ENCODE measurements at places on chromosomes 5 and 9. TPM values are rescaled to one million over a fixed set of nuclear protein-coding genes. Genes with fewer than 3 reads are reported as not detected.

DNA sequence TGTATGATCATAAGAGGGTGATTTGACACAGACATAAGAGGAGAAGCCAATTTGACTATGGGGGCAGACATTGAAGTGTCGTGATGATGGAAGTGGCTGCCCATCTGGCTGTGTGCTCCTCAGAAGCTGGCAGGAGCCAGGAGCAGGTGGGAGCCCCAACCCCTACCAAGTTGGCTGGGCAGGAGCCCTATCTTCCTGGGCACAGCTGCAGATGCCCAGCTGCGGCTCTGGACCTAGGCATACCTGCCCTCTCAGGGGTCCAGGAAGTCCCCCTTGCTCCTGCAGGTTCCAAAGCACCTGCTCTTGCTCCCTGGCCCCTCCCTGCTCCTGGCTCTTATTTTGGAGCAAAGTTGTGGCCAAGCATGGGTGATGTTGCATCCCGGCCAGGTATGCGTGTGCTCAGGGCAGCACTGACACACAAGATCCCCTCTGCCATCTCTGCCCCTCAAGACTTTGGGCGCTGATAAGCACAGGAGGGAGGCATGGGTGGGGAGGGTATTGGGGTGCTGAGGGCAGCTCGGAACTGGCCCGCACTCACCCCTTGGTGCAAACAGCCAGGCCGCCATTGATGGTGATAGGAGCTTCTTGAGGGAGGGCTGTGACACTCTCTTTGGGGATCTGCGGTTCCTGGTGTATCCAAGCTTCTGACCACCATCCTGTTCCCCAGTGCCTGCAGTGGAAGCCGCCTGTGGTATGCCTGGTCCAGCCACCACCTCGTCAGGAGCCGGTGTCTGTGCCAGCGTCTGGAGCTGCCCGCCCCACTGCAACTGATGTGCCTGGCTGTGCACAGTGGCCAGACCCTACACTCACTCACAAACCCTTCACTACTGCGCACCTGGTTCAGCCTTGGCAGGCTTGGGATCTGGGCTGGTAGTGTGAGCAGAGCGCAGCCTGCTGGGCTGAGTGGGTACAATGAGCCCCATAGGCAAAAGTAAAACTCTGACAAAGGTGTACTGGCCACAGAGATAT, 230.9 kb downstream of the CDH9 start:
- DNase-seq: no peak

GRCh38 chr5:39451276-39451941, 26.6 kb upstream of the DAB2 start:
- no peak for DNase-seq

DNA sequence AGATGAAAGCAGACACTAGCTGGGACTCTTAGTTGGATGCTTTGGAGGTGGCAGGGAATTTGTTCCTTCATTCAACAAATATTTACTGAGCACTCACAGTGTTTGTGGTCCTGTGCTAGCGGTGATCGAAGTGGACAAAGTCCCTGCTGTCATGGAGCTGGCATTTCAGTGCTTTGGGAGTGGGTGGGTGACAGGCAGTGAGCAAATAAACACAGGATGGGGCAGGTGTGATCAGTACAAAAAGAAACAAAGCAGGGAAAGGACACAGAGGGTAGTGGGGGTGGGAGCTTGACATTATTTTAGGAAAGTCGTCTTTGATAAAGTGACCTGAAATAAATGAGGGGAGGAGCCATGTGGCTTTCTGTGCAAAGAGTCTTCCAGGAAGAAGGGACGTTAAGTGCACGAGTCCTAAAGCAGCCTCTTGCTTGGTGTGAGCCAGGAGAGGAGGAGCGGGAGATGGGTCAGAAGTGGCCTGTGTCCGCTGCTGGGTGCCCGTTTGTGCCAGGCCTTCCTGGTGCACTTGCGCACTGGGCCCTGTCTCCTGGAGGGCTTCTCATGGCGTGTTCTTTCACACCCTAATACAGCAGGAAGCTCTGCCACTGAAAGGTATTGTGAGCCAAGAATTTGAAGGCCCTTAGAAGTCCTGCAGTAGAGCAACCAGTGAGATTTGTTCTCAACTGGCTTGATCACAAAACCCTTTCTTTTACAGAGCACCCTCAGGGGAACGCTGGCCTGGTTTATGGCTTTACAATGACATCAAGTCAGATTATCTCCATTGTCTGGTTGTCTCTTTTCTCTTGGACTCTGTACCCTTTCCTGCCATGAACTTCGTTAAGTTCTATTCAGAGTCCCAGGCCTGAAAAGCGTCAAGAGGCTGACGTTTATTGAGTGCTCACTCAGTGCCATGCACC, 14.8 kb downstream of the NDST1 start:
- no peak for DNase-seq

GRCh38 chr9:102642651-102643050, 352.5 kb upstream of the CYLC2 start:
- no peak for DNase-seq

GRCh38 chr9:110443146-110443865, 105.6 kb upstream of the TXNDC8 start:
- no peak for DNase-seq

- no peak for DNase-seq
Observed at GRCh38 chr5:150791536-150791935, 13.0 kb downstream of the SMIM3 start.

- DNase-seq: no peak
Observed at GRCh38 chr5:178790371-178790770, 59.9 kb upstream of the ZNF354A start.

- no peak for DNase-seq
Observed at GRCh38 chr5:153347611-153348010, 142.9 kb upstream of the GRIA1 start.

DNA sequence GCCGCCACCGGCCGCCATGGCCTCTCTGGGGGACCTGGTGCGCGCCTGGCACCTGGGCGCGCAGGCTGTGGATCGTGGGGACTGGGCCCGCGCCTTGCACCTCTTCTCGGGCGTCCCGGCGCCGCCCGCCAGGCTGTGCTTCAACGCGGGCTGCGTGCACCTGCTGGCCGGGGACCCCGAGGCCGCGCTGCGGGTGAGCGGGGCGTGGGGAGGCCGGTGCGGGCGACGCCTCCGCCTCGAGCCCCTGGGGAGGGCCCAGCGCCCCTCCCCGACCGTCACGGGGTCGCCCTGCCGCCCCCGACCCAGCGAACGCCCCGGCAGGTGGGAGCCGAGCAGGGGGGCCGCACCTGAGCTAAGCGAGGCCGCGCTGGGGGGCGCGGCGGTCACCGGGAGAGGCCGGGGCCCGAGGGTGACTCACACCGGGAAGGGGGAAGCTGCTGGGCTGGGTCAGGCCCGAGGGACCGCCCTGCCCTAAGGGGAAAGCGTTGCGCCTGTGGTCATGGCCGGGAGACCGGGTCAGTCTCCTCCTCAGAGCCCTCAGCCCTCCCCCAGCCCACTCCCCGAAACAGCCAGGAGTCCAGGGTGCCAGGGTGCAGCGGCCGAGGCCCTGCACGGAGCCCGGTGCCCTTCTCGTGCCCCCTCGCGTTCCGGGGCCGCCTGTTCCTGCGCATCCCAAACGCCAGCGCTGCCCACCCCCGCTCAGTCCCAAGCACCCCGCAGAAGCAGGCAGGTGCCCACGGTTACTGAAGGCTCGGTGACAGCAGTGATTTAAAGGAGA, 510 bp downstream of the NOXA1 start:
- DNase-seq: no peak

GRCh38 chr5:103469288-103470040, 93.1 kb downstream of the NUDT12 start:
- DNase-seq: no peak

- no peak for DNase-seq
Observed at GRCh38 chr5:128988476-128988875, 23.2 kb downstream of the SLC27A6 start.

GRCh38 chr5:159185773-159186172, 23.6 kb downstream of the RNF145 start:
- DNase-seq: no peak

GRCh38 chr5:64331597-64332277, 166.1 kb downstream of the RNF180 start:
- no peak for DNase-seq

GRCh38 chr5:73032635-73033034, 76.8 kb downstream of the FCHO2 start:
- DNase-seq: no peak

- no peak for DNase-seq
Observed at GRCh38 chr5:148697180-148697808, 43.0 kb upstream of the HTR4 start.

- DNase-seq: no peak
Observed at GRCh38 chr5:63963926-63964325, 1.7 kb upstream of the HTR1A start.

- DNase-seq: no peak
Observed at GRCh38 chr9:105282870-105283621, 38.6 kb downstream of the SLC44A1 start.

GRCh38 chr9:3884736-3885135, 358.9 kb upstream of the RFX3 start:
- DNase-seq: no peak

GRCh38 chr9:134399435-134400056, 73.3 kb downstream of the RXRA start:
- peak; percentile 61 for DNase-seq

- peak; percentile 63 for DNase-seq
Observed at GRCh38 chr5:127839072-127839471, 135.9 kb downstream of the CCDC192 start.

- DNase-seq: peak; percentile 92
Observed at GRCh38 chr9:108885643-108886348, 23.7 kb downstream of the ACTL7A start.

DNA sequence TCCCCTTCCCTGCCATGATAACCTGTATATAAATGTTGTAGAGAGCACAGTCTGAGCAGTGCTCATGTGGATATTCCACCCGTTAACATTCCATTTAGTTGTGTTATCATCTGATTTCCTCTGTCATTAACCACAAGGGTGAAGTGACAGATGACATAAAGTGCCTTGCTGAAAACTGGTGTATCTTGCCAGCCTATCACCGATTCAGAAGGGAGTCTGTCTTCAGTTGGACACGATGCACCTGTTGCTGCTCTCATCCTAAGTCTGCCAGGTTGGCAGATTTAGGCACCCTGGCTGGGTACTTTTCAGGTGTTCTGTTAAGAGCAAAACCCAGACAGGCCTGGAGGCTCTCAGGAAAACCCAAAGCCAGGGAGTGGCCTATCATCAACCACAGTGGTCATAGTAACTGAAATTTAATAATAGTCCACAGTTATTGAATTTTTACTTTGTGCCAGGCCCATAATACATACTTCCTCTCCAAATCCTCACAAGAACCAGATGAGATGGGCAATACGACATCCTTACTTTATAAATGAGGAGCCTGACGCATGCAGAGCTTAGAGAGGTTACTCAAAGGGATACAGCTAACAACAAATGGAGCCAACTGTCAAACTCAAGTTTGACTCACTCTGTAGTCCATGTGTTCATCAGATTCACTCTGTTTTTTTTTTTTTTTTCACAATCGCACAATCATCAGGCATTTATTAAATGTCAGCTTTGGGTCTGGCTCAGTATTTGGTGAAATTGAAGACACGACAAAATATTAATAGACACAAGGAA, 100.7 kb upstream of the SPRY4 start:
- no peak for DNase-seq

GRCh38 chr9:128276574-128277270, 646 bp downstream of the SWI5 start:
- DNase-seq: no peak

P4HA2 gene
- total RNA-seq: 0.18 TPM

GCNT4 gene
- not detected for total RNA-seq

NEUROG1 gene
- total RNA-seq: not detected

FOXI1 gene
- not detected for total RNA-seq

FOXD4L5 gene
- not detected for total RNA-seq

STOM gene
- 16.4 TPM for total RNA-seq

FLT4 gene
- total RNA-seq: not detected

LAMC3 gene
- total RNA-seq: not detected

SOX30 gene
- total RNA-seq: not detected
